Left cardiac atrium (tissue), 4 donors: ENCODE measurements at places on chromosomes 12 and 14. TPM values are rescaled to one million over a fixed set of nuclear protein-coding genes. Genes with fewer than 3 reads are reported as not detected.
A peak's percentile ranks its signal among the peaks of the same experiment; 100 is the strongest.

The AKAP5 gene
- total RNA-seq = 0.27 TPM

The ART4 gene
- total RNA-seq = 11.8 TPM

DNA sequence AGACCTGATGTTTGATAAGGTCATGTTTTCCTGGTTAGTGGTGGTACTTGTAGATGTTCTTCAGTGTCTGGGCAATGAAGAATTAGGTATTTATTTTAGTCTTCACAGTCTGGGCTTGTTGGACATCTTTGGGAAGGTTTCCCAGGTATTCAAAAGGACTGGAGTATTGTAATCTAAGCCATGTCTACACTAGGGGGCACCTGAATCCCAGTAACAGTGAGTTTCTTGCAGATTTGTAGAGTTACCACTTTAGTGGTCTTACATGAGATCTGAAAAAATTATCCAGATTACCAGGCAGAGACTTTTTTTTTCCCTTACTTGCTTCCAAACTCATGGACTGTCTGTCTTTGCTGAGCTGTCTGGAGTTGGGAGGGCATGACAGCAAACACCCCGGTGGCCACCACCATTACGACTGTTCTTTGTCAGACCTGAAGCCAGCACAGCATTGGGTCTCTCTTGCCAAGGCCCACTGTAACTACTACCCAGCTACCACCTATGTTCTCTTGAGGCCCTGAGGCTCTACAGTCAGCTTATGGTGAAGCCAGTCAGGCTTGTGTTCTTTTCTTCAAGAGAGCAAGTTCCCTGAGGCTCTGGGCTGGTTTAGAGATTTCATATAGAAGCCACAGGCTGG is 820.7 kb upstream of the FBXO33 start:
- DNase-seq = no peak

DNA sequence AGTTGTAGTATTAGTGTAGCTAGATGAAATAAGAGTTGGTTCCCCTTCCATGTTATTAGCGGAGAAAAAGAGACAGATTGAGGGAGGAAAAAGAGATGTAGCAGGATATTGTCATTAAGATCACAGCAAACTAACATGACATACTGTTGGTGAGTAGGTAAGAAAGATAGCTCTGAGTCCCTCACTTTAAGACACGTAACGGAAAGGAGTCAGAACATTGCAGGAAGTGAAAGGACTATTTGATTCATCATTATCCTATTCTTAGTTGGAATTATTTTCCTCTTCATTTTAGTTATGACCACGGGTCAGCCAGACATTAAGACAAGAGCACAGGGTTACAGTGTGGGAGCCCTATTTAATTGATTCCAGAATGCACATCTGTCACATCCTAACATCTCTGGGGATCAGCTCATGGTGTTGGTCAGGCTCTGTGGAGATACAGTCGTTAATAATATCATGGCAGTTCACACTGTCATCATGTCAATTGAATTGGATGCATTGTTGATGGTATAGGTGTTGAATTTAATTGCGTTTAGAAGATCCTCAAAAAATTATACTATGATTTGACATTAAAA is 55.0 kb downstream of the TMX1 start:
- DNase-seq = no peak

- no peak for DNase-seq
Measured at GRCh38 chr12:47017901-47018475, 61.4 kb upstream of the PCED1B start.

DNA sequence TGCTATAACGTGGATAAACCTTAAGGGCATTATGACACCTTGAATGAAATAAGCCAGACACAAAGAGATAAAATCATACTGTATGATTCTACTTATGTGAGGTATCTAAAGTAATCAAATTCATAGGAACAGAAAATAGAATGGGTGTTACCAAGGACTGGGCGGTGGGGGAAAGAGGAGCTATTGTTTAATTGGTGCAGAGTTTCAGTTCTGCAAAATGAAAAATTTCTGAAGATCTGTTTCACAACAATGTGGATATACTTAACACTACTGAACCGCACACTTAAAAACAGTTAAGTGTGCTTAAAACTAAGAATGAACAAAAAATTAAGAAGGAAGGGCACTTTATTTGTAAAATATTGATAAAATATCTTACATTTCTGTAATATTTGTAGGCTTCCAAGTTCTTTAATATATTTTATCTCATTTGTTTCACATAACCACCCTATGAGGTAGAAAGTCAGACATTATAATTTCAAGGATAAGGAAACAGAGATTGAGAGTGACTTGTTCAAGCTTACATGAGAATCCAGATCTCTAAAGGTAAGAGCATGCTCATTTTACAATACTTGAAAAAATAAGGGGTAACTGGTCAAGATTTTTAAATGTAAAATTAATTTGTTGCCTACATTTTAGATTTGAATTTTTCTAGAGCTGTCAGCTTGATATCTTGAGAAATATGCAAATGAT is 14.9 kb downstream of the LTA4H start:
- no peak for DNase-seq

The JAG2 gene
- total RNA-seq = 25.5 TPM

The RASSF3 gene
- 118 TPM for total RNA-seq

- DNase-seq = no peak
Measured at GRCh38 chr14:101601606-101602465, 40.5 kb downstream of the DIO3 start.

DNA sequence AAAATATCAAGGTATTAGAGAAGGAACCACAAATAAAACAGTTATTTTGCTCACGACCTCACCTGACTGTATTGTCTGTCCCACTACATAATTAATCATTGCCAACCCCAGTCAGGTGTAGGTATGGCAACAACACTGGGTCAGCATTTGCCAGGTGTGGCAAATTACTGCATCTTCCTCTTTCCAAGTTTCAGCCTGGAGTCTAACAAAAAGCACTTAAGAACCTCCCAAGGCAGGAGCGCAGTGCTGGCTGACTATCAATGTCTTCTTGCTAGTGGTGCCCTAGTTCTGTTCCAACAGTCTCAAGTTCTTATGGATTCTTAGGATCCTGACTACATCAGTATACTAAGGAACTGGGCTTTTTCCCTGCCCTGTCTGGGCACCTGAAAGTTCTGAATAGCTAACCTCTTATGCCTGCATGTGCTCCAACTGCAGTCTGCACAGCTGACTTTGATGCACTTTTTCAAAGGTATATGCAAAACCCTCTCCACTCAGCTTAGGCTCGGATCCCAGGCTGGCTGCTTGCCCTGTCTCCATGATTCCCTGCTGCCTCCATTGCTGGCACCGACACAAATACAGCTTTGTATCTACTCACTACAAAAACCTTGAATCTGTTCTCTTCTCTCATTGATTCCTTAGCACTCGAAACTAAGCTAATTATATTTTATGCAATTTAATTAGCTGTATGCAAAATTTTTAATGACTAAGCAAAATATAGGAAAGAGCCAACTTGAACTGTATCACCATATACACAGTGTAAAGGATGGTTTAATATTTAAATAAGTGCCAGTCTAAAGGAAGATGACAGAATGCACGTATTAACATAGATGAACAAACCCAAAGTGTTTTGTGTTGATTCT is 113.3 kb downstream of the PRKD1 start:
- DNase-seq = peak; percentile 49

The NANOG gene
- total RNA-seq = not detected

DNA sequence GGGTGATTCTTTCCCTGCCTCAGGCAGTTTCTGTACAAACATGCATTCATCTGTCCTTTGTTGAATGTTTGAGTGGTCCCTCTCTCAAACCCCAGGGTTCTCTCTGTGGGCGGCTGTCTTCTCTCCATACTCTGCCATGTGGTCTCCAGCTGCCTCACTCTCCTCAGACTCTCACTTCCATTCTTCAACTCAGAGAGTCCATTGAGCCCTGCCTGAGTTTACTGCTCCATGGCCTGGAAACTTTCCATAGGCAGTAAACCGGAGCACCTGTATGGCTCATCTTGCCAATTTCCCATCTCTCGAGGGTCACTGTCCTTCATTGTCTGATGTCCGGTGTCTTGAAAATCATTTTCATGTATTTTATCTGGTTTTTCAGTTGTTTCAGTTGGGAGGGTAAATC is 11.3 kb downstream of the C14orf132 start:
- no peak for DNase-seq

GRCh38 chr12:31021181-31021580 is 52.5 kb upstream of the DDX11 start:
- DNase-seq = no peak

DNA sequence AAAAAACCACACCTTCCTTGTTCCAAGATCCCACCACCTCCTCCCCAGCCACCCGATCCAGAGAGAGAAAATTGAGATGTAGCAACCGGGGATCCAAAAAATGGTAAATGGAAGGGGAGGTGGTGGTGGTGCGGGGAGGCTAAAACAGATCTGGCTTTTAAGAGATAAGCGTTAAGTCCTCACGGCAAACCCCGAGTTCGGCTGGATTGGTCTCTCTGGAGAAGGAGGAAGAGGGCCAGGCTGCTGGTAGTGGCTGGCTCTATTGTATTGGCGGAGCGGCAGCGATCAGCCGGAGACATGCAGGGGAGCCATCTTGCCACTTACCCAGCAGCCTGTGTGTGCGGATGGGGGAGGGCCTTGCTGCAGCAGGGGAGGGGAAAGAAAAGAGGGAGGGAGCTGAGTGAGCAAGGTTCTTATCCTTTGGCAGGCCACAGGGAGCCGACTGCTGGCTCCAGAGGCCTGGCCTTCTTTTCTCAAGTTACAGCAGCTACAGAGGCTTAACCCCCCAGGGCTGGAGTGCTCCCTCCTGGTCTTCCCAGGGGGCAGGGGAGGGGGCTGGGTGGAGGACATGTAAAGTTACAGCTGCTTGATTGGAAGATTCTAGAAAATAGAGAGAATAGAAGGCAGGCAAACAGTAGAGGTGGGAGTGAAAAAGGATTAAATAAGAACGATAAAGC is 14.1 kb upstream of the CDH24 start:
- peak; percentile 86 for DNase-seq

The NTF3 gene
- total RNA-seq = 0.97 TPM

GRCh38 chr12:26226629-26227360 is 31.4 kb downstream of the SSPN start:
- DNase-seq = peak; percentile 45

The PFDN5 gene
- 377 TPM for total RNA-seq

GRCh38 chr12:33832900-33833299 is 189.4 kb upstream of the ALG10 start:
- DNase-seq = no peak

GRCh38 chr12:102642199-102642598 is 161.8 kb upstream of the IGF1 start:
- DNase-seq = no peak

GRCh38 chr14:89296281-89296745 is 120.7 kb downstream of the FOXN3 start:
- no peak for DNase-seq

The VWF gene
- total RNA-seq = 241 TPM

GRCh38 chr14:24172871-24173281 is 996 bp downstream of the REC8 start:
- no peak for DNase-seq

DNA sequence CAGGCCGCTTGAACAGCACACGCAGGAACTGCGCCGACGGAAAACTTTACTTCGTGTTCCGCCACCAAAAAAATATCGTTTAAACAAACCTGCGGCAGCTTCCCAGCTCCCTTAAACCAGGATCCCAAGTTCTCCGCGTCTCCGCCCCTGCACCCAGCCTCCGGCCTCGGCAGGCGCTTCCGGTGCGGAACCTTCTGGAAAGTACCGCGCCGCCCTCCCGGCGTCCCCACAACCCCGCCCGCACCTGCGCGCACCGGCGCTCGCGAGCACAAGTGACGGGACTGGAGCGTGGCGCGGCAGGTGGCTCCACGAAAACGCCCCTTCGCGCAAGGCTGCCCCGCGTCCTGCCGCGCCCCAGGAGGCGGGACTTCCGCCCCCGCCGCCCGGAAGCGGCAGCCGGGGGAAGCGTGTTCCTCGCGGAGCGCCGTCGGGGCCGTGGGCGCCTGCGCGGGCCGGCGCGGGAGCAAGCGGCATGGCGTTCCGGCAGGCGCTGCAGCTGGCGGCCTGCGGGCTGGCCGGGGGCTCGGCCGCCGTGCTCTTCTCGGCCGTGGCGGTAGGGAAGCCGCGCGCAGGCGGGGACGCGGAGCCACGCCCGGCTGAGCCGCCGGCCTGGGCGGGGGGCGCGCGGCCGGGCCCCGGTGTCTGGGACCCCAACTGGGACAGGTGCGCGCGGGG is at the start of gene PGAM5:
PGAM5 (plus strand) TSS at position 438 of the 675 bp plus-strand sequence; CDS start at position 473, 35 bp downstream.
- DNase-seq = peak; percentile 83

The FGD4 gene
- total RNA-seq = 16.0 TPM

GRCh38 chr14:20970983-20971704 is 15.9 kb downstream of the RNASE2 start:
- peak; percentile 88 for DNase-seq

DNA sequence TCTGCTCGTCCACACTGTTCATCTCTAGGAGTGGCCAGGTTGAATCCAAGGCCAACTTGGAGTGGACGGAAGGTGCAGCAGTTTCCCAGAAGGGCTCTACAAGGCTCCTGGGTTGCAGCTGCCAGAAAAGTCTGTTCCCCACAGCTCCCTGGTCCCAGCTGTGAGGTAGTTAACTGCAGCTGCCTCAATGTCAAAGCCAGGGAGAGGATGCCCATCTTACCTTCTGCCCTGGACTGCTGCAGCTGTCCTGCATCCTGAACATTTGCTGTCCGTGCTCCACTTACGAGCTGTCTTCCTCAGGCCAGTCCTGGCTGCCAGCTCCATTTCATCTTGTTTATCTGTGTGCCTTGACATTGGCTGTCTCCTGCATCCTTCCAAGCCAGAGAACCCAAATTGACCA is 227.3 kb downstream of the SLC41A2 start:
- no peak for DNase-seq

DNA sequence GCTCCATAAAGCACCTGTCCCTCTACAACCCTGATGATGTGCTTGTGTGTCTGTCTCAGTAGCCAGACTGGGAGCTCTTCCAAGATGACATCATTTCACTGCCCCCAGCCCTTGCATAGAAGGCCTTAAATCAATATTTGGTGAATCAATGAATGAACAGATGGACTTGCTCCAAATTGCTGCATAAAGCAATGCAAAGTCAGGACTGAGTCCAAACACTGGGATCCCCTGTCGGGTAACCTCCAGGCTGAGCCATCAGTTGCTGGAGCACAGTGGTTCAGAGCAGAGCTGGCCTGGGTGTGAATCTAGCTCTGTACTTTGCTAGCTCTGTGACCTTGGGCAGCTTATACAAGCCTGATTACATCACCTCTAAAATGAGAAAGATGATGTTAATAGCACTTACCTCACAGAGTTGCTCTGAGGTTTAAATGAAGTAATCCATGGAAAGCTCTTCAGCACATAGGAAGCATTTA is 120.3 kb upstream of the VASH1 start:
- DNase-seq = no peak

- no peak for DNase-seq
Measured at GRCh38 chr12:49766115-49766455, 24.7 kb downstream of the TMBIM6 start.

GRCh38 chr12:53624458-53624857 is 1.7 kb downstream of the ATF7 start:
- DNase-seq = no peak
